ENCODE measurements at places on chromosomes 7 and 10. TPM values are rescaled to one million over a fixed set of nuclear protein-coding genes. Genes with fewer than 3 reads are reported as not detected.

- H3K27me3 ChIP-seq, result no peaks in the 10 kb centered on the region
- H3K4me1 ChIP-seq, result peaks cover 7% of the 10 kb centered on the region
- no peak overlapping the region for H3K27ac ChIP-seq
- no peak for DNase-seq
- H3K4me3 ChIP-seq, result no peak overlapping the region
Measured at GRCh38 chr7:129332254-129333035, 101.8 kb upstream of the STRIP2 start.

DNA sequence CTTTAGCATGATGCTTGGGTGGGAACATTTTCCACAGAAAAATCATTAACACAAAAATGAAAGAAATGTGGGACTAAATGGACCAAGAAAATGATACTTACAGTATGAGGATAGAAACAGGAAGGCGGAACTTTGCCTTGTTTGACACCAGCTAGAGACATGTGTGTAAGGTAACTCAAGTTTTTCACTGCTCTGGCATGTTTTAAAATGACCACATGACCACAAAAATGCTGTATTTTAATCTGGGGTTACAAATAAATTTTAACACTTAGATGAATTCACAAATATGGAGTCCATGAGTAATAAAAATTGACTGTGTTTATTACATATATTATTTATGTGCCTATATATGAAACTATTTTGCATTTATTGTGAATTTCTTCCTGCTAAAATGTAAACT is 100.9 kb upstream of the PHYHIPL start:
- peaks cover 17% of the 10 kb centered on the region for H3K4me1 ChIP-seq
- H3K4me3 ChIP-seq, result no peak overlapping the region
- DNase-seq, result no peak
- H3K27me3 ChIP-seq, result no peaks in the 10 kb centered on the region

DNA sequence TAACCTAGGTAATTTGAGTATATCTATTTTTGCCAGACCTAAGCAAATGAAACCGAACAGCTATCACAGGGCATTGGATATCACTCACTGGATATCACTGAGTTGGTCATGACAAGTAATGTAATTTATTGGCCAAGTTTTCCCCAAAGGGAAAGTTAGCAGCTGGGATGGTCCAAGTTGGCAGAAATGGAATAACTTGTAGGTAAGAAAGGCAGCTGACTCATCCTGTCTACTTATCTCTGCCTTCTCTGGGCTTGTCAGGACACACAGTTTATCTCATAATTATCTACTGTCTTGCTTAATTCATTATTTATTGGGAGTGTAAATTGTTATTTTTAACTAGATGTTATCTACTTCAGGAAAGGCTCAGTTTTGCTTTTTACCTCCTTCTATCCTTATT is 502.0 kb upstream of the DPP6 start:
- no peaks in the 10 kb centered on the region for H3K27me3 ChIP-seq
- H3K36me3 ChIP-seq, result no peaks in the 10 kb centered on the region
- no peak for DNase-seq
- H3K4me3 ChIP-seq, result no peak overlapping the region
- no peak overlapping the region for H3K27ac ChIP-seq
- no peaks in the 10 kb centered on the region for H3K4me1 ChIP-seq

TBX20 gene
- 115 TPM for total RNA-seq

DNA sequence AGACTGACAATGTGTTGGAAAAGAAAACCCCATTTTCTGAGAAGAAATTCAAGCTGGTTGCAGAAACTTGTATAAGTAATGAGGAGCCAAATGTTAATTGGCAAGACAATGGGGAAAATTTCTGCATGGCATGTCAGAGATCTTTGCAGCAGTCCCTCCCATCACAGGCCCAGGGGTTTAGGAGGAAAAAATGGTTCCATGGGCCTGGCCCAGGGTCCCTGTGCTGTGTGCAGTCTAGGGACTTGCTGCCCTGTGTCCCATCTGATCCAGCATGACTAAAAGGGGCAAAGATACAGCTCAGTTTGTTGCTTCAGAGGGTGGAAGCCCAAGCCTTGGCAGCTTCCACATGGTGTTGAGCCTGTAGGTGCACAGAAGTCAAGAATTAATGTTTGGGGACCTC is 440.3 kb upstream of the TPK1 start:
- H3K4me3 ChIP-seq, result no peak overlapping the region
- H3K4me1 ChIP-seq, result no peaks in the 10 kb centered on the region
- DNase-seq, result no peak
- no peak overlapping the region for H3K27ac ChIP-seq

PSMC2 gene
- 117 TPM for total RNA-seq

DNA sequence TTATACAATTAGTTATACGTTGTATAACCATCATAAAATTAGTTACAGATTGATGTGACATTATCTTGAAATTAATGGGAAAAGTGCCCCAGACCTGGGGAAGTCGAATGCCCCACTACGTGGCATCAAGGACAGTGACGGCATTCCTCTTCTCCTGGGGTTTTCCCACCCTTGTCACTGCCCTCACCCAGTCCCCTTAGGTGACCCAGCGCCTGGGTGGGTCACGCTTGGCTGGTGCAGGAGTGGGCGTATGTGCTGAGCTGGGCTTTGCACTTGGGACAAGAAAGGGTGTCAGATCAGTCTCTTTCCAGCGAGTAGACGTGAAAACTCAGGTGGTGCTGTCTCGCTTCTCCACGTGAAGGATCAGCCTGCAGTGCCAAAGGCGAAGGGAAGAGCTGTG is 7.6 kb downstream of the FOXK1 start:
- no peak overlapping the region for H3K27ac ChIP-seq
- H3K4me3 ChIP-seq, result no peak overlapping the region
- H3K36me3 ChIP-seq, result no peaks in the 10 kb centered on the region
- H3K4me1 ChIP-seq, result peaks cover 32% of the 10 kb centered on the region

GRCh38 chr10:111590703-111591102 is 513.9 kb downstream of the ADRA2A start:
- H3K27ac ChIP-seq, result no peak overlapping the region
- no peak overlapping the region for H3K4me3 ChIP-seq
- no peaks in the 10 kb centered on the region for H3K27me3 ChIP-seq
- no peaks in the 10 kb centered on the region for H3K36me3 ChIP-seq

- no peaks in the 10 kb centered on the region for H3K27me3 ChIP-seq
- DNase-seq, result no peak
- peaks cover 26% of the 10 kb centered on the region for H3K36me3 ChIP-seq
Measured at GRCh38 chr7:149067869-149068268, 22.6 kb downstream of the ZNF786 start.
